ENCODE measurements at places on chromosomes 6 and 20. TPM values are rescaled to one million over a fixed set of nuclear protein-coding genes. Genes with fewer than 3 reads are reported as not detected.

The ARMH2 gene
- total RNA-seq, result not detected

The SCAF8 gene
- 51.6 TPM for total RNA-seq

GRCh38 chr6:23282252-23283021, 713.1 kb downstream of the HDGFL1 start:
- no peak for DNase-seq

- no peak for DNase-seq
Observed at GRCh38 chr6:145044641-145045246, 690.6 kb downstream of the EPM2A start.

DNA sequence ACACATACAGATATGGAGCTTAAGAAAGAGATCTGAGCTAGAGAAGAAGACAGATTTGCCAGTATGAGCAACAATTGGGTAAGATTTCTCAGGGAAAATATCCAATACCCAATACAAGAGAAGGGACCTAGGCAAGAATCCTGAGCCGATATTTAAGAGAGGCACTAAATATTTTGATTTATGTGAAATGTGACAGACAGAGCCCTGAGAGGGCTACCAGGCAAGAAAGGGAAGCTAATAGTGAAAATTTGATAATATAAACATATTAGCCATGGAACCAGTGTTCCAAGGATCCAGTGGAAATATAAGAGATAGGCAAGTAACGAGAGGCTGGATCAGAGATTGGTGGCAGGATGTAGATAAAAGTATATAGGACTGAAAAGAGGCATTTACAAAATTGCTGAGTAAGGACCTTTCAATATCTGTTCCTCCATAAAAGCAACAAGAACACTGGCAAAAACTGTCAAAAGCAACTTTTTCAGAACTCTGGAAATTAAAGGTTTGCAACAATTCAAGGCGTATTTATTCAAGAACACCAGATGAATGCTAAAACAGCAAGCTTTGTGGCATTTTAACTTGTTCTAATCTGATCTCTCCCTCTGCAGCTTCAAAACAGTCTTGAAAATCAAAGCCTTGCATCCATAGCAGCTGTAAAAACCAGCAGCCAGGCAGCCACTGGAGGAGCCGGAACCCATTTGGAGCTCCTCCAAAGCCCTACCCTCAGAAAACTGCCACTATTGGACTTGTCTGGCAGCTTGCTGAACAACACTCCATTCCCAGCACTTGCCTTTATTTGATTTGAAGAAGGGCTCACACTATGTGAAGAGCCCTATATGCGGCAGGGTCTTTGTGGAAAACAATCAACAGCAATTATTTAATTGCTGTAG, 58.8 kb downstream of the REV3L start:
- DNase-seq, result no peak

DNA sequence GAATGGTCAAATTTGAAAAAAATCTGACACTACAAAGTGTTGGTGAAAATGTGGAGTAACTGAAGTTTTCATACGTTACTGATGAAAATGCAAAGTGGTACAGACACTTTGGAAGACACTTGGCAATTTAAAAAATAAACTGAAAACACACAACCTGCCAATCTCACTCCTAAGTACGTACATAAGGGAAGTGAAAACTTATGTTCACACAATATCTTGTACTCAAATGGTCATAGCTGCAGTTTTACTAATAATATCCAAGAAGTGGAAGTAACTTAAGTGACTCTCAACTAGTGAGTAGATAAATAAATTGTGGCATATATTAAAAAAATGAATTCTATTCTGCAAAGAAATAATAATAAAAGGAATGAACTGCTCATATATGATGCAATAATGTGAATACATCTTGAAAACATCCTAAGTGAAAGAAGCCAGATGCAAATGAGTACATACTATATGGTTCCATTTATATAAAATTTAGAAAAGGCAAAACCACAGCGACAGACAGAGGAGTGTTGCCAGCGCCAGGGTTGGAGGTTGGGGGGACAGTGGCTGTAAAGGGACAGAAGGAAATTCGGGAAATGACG, 198.2 kb downstream of the ERMARD start:
- no peak for DNase-seq

All from endodermal cell (in vitro differentiated cells).